ENCODE measurements at places on chromosomes 12 and 14.

GRCh38 chr12:87670448-87670847 is 358.8 kb downstream of the C12orf50 start:
- no peak for DNase-seq

DNA sequence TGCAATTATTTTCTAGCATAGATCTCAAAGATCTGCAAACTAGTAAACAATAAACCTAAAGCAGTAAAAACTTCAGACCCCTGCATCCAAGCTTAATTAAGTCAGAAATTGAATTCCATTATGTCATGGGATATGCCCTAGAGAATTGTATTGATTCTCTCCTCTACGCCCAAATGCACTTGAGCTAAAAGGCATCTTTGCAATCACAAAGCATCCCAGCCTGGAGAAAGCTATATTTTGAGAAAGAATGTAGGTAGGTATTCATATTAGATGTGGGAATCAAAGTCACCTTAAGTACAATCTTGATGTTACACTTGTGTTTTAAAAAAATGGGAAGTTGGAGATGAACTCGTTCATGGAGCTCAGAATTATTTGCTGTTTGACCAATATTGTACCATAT is 386.7 kb downstream of the ADAMTS20 start:
- no peak for DNase-seq

DNA sequence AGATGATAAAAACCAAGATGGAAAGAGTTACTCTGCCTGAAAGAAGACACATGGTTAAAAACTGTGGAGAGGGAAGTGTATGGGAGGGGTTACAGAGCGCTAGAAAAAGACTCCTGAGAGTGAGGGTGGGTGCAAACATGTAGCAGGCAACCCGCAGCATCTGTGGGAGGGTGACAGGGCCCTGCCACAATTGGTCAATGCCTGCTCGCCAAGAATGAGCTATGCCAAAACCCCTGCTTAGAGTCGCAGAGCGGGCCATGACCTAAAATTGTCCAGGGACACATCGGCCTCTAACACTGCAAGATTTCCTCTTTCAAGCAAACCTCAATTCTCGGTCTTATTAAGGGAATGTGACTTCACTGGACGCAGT is 700 bp downstream of the PRKAG1 start:
- peak; percentile 17 for DNase-seq

- no peak for DNase-seq
Measured at GRCh38 chr12:115870021-115870420, 407.5 kb downstream of the MED13L start.

DNA sequence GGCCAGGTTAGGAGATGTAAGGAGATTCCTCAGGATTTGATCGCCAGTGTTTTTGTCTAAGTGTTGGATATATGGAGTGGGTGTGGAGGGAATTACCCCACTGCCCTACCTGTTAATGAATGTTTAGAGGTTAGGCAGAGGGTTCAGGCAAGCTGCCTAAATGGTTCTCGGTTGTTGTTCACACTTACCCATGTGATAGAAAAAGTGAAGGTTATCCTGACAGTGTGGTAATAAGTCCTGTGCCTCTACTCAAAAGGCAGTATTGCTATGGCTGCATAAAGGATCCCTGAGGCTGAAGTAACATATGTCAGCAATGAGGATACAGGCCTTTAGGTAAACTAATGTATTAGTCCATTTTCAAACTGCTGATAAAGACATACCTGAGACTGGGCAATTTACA is 112.0 kb downstream of the GPHN start:
- DNase-seq: no peak

- DNase-seq: no peak
Measured at GRCh38 chr12:121812320-121812871, 8.6 kb downstream of the SETD1B start.

- no peak for DNase-seq
Measured at GRCh38 chr12:124730455-124730932, 133.2 kb downstream of the SCARB1 start.

DNA sequence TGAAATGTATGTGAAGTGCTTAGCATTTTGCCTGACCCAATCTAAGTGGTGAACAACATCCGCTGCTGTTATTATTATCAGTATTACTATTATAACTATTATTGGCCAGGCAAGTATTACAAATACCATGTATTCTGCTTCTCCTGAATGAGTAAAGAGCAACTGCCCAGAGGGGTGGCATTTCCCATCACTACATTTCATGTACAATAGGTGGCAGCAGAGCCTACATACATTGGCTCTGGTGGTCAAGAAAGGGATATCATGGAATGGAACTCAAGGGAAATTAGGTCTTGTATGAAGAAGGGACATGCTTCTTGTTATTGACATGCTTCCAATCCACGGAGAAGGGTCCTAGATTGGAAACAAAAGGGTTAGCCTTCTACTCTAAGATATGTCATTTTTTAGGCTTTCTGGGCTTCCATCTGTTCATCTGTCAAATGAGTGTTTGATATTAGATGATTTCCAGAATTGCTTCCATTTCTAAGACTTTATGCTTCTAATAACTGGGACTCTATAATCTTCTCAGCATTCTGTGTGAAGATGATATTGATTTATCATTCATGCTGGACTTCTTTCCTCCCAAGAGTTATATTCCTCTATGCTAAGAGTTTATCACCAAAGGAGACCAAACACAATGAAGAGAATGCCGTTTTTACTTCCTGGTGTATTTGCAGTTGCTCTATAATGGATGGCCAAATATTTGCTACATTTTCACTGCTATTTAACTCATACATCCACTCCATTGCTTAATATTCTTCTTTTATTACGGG is 239.1 kb downstream of the SSPN start:
- DNase-seq: no peak

DNA sequence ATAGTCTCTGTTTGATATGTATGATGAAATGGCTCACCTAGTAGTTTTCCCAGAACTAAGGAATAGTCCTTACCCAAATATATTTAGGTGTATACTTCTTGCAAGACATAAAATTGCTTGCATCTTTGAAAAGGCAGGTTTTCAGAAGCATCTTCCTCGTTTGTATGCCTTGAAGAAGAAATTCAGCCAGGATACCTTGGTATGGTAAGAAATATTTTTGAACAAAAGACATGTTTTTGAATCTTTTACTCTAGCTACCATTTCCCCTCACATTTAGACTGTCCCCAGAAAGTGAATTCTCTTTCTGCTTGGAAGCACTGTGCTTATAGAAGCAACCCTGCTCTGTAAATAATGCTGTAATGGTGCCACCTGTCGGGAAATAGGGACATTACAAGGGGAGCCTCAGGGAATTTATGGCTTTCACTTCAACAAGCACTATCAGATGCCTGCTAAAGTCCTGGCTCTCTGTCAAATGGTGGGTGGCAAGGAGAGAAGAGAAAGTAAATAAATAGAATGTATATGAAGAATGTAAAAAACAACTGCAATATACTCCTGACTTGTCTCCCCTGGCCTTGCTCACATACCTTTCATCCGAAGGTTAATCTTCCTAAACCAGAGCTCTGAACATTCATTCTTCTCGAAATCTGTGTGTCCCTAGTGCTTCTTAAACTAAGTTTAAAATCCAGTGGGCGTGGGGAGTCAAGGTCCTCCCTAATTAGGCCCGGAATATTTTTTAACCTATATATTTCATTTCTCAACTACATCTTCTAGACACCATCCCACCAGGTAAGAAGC is 6.1 kb downstream of the CCDC184 start:
- DNase-seq: peak; percentile 79

DNA sequence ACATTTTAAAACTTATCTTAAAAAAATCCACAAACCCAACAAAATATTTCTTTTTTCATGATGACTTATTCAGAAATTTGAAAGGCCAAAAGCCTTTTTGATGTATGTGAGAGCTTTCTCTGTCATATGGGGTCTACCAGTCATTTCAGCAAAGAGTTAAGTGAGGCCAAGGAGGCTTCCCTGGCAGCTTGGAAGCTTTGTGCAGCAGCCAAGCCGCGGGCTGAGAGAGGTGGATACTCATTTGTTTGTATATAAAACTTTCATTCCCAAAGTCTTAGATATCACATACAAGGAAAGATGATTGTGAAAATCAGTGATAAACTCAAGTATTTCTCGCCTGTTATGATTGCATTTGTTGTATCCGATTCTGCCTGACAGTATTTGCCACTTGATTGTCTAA is 48.5 kb upstream of the RNU6-8 start:
- DNase-seq: no peak

DNA sequence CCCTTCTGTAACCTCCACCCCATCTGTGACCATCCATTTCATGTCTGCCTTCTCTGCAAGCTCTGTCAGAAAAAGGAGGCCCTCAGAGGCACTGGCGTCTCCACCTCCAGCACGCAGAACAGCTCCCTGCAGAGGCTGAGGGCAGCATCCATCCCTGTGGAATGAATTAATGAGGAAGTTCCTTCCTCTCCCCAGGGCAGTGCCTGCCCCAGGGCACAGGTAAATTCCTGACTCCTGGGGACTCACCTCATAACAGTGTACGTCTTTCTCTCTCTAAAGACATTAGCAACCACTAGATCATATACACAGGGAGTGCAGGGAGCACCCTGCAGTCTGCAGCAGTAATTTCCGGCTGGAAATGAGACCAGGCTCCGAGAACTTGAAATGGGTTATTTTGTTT is 155.0 kb upstream of the TMEM132C start:
- no peak for DNase-seq

GRCh38 chr14:98161356-98161755 is 1110.6 kb downstream of the BCL11B start:
- no peak for DNase-seq

GRCh38 chr12:127785540-127785939 is 481.4 kb upstream of the TMEM132C start:
- no peak for DNase-seq

DNA sequence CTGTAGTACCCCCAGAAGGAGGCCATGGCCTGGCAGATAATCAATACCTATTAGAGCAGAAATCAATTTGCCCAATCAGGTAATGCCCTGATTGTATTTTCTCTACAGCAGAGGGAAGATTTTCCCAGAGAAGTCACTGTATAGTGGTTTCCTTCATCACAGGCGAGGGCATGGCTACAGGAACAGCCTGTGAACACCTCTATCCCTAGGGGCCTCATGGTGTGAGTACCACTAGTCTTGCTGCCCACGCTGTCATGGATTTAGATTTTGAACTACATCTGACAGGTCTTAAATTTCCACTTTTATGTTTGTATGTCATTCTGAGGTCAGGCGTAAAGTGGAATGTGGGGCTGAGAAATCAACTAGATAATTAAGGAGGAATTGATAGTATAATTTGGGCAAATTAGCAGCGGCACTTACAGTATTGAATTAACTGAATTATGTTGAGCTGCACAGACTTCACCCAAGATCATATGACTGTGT is 42.4 kb upstream of the STXBP6 start:
- no peak for DNase-seq

GRCh38 chr14:70257526-70257925 is 68.8 kb upstream of the SLC8A3 start:
- no peak for DNase-seq

DNA sequence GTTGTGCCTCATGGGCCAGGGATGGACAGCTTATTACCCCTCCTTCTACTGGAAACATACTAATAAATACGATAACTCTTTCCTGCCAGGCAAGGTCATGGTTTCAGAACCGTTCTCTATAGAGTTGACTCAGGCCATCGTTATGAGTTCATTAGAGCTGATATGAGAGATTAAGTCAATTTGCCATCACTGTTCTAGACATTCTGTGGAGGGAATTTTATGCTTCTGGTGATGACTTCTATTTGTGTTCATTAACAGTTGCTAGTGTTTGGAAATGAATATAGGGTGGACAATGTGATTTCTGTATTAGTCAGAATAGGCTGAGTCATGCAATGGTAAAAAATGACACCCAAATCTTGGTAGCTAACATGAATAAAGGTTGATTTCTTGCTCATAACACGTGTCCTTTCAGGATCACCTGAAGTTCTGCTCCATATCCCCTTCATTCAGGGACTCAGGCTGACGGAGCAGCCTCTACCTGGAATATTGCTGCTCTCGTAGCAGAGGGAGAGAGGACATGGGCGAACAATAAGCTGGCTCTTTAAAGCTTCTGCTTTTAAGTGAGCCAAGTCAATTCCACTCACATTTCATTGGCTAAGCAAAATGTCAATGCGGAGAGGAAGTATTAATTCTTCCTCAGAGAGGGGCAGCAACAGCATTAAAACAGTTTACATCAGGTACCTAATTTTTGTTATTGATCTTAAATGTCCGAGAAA is 18.5 kb upstream of the TBPL2 start:
- no peak for DNase-seq

DNA sequence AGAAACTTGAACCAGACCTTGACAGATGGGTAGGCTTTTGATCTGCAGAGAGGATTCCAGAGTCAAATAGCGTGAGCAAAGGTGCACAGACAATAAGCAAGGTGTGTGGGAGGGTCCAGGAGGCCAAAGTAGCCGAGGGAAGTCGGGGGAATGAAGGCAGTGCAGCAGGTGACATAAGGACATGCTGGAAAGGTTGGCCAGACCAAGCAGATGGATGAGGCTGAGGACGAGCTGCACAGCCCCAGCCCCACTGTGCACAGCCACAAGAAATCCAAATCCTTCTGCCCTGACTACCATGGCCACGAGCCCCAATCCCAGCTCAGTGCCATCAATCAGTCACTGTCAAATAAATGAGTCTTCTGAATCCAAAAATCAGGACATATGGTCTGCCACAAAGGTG is 5.4 kb downstream of the TTC7B start:
- DNase-seq: no peak

Data from CD4-positive, alpha-beta T cell treated with Interleukin-15 for 4 hours (primary cell).